CD14-positive monocyte (primary cell): ENCODE measurements at places on chromosomes 2 and 18.

- no peaks in the 10 kb centered on the region for H3K36me3 ChIP-seq
- peak overlapping the region; percentile 84 for H3K27ac ChIP-seq
- no peak overlapping the region for H3K4me3 ChIP-seq
- H3K27me3 ChIP-seq: no peaks in the 10 kb centered on the region
- peaks cover 83% of the 10 kb centered on the region for H3K4me1 ChIP-seq
Measured at GRCh38 chr2:42099438-42100173, 51.8 kb downstream of the PKDCC start.

DNA sequence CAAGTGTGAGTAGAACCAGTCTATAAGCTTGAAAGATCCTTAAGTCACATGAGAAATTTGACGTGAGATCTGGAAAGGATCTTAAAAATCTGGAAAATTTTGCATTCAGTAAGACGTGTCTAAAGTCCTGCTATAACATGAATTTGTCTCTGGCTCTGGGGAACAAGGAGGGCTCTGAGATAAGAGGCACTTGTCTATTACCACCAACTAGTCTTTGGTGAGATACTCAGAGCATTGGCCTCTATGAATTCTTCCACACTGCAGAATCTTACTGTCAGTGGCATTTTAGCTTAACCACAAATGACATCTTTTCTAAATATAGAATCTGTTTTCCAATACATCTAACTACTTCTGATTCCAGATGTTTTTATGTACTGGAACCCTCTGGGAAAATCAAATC, 1504.5 kb downstream of the DPP10 start:
- H3K36me3 ChIP-seq: no peaks in the 10 kb centered on the region
- H3K27ac ChIP-seq: no peak overlapping the region
- no peak for DNase-seq
- H3K27me3 ChIP-seq: no peaks in the 10 kb centered on the region
- H3K4me3 ChIP-seq: no peak overlapping the region

- DNase-seq: no peak
- no peaks in the 10 kb centered on the region for H3K36me3 ChIP-seq
- no peak overlapping the region for H3K4me3 ChIP-seq
- no peak overlapping the region for H3K27ac ChIP-seq
- no peaks in the 10 kb centered on the region for H3K4me1 ChIP-seq
Measured at GRCh38 chr2:180319586-180320405, 312.7 kb upstream of the CWC22 start.

DNA sequence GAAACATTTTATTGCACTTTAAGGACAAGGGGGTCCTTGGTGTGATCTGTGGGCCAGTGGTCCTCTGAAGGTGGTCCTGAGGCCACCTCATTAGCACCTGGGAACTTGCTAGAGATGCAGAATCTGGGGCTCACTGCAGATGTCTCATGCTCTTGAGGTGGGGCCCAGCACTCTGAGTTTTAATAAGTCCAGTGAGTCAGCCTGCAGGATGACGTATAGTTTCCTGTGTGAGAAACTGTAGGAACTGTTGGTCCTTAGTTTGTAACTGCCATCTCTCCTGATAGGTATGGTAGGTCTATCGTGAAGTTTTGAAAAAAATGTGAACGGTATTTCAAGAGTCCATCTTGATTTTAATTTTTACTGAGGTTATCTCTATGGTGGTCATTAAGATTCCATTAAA, 2.8 kb downstream of the TRPM8 start:
- H3K27ac ChIP-seq: no peak overlapping the region
- H3K4me3 ChIP-seq: no peak overlapping the region
- no peaks in the 10 kb centered on the region for H3K4me1 ChIP-seq
- no peaks in the 10 kb centered on the region for H3K36me3 ChIP-seq

- no peak overlapping the region for H3K27ac ChIP-seq
- no peak for DNase-seq
- H3K27me3 ChIP-seq: no peaks in the 10 kb centered on the region
- no peak overlapping the region for H3K4me3 ChIP-seq
Measured at GRCh38 chr2:106343274-106343673, 124.9 kb downstream of the RGPD3 start.

DNA sequence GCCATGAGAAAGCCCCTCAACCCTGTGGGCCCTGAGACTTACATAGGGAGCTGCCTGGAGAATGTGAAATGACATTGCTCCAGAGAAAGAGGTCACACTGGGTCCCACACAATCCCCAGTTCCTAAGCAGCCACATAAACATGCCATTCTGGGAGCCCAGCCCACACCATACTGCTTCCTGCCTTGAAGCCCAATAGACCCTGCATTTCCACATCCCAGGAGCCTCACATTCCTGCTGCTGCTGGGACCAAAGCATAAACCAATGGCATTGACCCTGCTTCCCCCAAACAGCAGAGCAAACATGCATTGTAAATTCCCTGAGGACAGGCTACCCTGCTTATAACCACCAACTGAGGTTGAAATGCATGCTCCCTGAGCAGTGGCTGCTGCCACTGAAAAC, 1117.6 kb upstream of the SLC39A10 start:
- no peaks in the 10 kb centered on the region for H3K27me3 ChIP-seq
- H3K4me1 ChIP-seq: no peaks in the 10 kb centered on the region

DNA sequence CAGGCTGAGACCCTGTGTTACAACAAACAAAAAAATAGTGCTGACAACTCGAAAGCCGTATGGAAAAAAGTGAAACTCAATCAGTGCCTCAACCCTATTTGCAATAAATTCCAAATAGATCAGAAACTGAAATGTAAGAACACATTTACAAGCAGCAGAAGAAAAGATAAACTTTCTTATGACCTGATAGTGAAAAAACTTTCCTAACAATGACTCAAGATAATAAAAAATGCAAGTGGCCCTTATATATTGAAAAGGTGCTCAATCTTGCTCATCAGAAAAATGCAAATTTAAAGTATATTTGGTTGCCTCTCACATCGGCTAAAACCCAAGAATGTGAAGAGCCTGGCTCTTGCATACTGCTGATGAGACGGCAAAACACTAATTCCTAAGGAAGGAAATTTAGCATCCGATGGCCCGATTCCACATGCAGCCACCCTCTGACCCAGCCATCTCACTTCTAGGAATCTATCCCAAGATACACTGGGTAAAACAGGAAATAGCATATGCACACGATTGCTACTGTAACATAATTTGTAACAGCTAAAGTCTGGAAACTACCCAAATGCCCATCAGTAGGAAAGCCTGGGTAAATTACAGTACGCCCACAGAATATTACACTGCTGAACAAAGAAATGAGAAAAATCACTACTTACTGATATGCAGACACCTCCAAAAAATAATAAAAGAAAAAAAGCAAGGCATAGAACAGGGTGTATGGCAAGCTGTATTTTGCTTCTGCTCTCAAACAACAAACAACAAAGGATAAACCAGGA, 56.8 kb downstream of the HDLBP start:
- no peak for DNase-seq
- no peak overlapping the region for H3K27ac ChIP-seq
- H3K4me1 ChIP-seq: no peaks in the 10 kb centered on the region
- H3K27me3 ChIP-seq: no peaks in the 10 kb centered on the region
- H3K4me3 ChIP-seq: no peak overlapping the region

- H3K27me3 ChIP-seq: no peaks in the 10 kb centered on the region
- DNase-seq: no peak
- no peaks in the 10 kb centered on the region for H3K36me3 ChIP-seq
- H3K4me3 ChIP-seq: no peak overlapping the region
- H3K27ac ChIP-seq: no peak overlapping the region
Measured at GRCh38 chr2:236633219-236633570, 63.6 kb downstream of the ACKR3 start.

DNA sequence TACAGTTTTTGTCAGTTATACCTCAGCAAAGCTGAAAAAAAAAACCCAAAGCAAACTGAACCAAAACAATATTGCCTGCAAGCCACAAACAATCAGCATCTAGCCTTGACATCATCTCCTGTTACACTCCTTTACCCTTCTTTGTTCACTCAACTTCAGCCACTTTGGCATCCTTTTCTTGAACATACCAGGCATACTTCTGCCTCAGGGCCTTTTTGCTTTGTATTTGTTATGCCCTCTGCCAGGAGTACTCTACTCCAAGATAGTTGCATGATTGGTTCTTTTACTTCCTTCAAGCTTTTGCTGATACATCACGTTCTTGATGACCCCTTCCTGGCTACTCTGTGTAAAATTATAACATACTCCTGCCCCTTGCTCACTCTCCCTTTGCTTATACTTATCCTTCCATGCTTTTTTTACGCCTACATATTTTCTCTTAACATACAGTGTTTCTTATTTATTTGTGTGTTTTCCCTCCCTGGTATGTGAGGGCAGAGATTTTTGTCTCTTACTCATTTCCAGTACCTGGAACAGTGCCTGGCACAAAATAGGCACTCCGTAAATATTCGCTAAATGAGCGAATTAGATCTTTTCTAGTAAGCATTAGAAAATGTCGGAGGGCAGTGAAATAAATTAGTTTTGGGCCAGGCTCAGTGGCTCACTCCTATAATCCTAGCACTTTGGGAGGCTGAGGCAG, 12.7 kb downstream of the ABI2 start:
- H3K4me1 ChIP-seq: no peaks in the 10 kb centered on the region
- H3K27ac ChIP-seq: no peak overlapping the region
- H3K27me3 ChIP-seq: no peaks in the 10 kb centered on the region
- H3K4me3 ChIP-seq: no peak overlapping the region
- no peaks in the 10 kb centered on the region for H3K36me3 ChIP-seq

- no peak for DNase-seq
Measured at GRCh38 chr18:44840058-44840790, 159.5 kb downstream of the SETBP1 start.

DNA sequence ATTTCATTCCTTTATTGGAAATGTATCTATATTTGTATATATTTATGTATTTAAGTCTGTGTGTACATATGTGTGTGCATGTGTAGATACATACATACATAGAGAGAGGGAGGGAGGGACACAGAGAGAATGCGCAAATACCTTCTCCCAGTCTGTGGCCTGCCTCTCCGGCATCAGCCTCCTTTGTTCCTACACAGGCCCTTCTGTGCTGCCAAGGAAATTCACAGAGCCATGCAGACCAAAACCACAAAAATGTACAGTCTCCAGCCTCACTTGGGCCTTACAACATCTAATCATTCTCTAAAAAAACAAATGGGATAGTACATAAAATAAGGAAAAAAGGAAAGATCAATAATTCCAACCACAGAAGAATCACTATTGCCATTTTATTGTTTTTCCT, 8.8 kb upstream of the CRACDL start:
- DNase-seq: no peak
- H3K4me1 ChIP-seq: no peaks in the 10 kb centered on the region
- no peaks in the 10 kb centered on the region for H3K36me3 ChIP-seq
- H3K27me3 ChIP-seq: no peaks in the 10 kb centered on the region
- no peak overlapping the region for H3K4me3 ChIP-seq

GRCh38 chr2:163556511-163556910, 179.3 kb downstream of the FIGN start:
- no peak overlapping the region for H3K4me3 ChIP-seq
- no peak overlapping the region for H3K27ac ChIP-seq
- DNase-seq: no peak
- H3K27me3 ChIP-seq: no peaks in the 10 kb centered on the region
- no peaks in the 10 kb centered on the region for H3K36me3 ChIP-seq
- no peaks in the 10 kb centered on the region for H3K4me1 ChIP-seq

DNA sequence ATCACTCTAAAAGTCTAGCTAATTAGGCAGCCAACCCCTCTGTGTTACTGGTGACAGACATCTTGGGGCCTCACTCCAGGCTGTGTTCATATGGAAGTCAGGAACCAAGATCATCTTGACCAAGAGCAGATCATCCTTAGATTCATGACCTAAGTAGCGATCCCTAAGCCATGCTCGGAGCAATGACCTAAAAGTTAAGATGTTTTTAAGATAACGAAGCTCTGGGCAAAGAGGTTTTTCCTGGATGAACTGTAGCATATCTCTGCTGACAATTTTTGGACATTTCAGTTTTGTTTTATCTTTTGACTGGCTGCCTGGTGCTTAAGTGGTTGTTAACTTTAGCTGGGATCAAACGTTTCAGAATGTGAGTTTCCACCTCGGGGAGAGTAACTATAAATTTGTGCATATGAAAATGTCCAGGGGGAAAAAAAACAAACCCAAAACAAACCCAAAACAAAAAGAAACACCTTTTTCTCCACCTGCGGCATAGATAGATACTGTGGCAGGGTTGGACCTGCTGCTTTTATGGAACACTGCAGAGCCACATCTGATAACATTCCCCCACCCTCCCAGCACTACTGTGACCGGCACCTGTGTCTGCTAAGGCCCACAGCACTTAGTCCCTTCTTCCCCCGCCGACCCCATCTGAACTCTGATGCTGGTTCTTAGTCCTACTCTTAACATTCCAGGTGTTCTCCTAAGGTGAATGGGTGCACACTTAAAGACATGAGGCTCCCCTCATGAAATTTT, 45.5 kb downstream of the EPAS1 start:
- no peaks in the 10 kb centered on the region for H3K4me1 ChIP-seq
- H3K36me3 ChIP-seq: no peaks in the 10 kb centered on the region
- H3K4me3 ChIP-seq: no peak overlapping the region
- DNase-seq: no peak
- no peaks in the 10 kb centered on the region for H3K27me3 ChIP-seq

GRCh38 chr2:190221429-190221828, 98.2 kb downstream of the HIBCH start:
- no peaks in the 10 kb centered on the region for H3K36me3 ChIP-seq
- H3K4me3 ChIP-seq: no peak overlapping the region
- no peaks in the 10 kb centered on the region for H3K27me3 ChIP-seq

DNA sequence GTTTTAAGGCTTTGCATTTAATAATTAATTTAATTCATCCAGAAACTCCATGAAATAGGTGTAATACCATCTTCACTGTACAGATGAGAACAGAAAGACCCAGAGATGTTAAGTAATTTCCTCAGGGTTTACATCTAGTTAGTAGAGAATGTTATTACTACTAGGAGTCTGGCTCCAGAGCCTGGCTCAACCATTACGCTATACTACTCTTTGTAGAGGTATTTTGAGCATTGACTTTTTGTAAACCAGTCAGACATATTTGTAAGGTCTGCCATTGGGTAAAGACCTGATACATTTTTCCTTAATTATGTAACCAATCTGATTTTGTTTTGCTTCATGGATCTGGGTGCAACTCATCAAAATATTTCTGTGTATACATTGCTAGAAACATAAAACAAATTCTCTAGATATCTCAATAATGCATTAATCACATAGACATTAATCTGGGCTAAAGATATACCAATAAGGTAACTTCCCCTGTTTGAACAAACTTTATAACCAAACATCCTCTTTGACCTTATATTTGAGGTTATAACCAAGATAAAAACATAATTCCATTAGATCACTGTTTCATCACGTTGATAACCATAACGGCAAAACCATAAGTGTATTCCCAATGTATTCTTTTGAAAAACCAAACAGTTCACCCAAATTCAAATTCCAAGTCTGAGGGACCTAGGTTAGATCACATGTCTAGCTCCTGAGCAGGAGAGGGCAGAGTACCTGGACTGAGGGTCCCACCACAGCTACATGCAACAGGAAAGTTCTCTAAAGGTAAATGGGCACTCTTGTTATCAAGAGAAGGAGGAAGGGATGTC, 135.0 kb downstream of the IKZF2 start:
- H3K27me3 ChIP-seq: no peaks in the 10 kb centered on the region
- no peak overlapping the region for H3K4me3 ChIP-seq

DNA sequence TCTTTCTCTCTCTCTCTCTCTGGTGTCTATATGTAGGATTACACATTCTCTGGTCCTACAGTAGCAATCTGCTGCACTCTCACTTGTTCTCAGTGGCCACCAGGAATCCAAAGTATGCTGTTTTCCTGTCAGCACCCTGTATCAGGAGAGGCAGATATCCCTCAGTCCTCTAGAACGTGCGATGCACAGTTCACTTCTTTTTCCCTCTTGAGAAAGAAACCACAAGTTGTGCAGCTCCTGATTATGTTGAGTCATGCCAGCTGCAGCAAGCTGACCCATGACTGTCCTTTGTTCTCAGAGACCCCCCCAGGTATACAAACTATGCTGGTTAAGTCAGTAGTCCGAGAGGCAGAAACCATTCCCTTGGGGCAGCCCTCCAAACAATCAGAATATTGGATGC, 54.6 kb downstream of the LANCL1 start:
- no peak for DNase-seq
- H3K27ac ChIP-seq: no peak overlapping the region
- peaks cover 10% of the 10 kb centered on the region for H3K4me1 ChIP-seq
- H3K27me3 ChIP-seq: no peaks in the 10 kb centered on the region
